GM12892 (cell line): ENCODE measurements at places on chromosomes 6 and 20.

DNA sequence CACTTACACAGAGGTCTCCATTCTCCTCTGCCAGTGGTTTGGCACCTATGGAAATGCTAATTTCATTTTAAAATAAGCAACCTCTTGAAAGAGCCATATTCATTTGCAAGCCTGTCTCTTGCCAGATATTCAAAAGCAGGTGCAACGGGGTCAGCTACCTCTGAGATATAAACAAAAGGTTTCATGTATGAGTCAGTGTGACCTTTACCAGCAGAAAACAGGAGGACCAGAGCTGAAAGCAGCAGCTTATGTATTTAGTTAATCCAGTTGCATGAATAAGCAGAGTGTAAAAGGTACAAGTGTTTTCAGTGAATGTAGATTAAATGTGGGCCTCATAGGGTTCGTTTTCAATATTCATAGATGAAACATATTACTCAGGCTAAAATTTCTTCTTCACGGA, 56.0 kb downstream of the TENT5A start:
- no peak for DNase-seq

GRCh38 chr6:1665214-1665613, 55.5 kb downstream of the FOXC1 start:
- DNase-seq, result no peak

DNA sequence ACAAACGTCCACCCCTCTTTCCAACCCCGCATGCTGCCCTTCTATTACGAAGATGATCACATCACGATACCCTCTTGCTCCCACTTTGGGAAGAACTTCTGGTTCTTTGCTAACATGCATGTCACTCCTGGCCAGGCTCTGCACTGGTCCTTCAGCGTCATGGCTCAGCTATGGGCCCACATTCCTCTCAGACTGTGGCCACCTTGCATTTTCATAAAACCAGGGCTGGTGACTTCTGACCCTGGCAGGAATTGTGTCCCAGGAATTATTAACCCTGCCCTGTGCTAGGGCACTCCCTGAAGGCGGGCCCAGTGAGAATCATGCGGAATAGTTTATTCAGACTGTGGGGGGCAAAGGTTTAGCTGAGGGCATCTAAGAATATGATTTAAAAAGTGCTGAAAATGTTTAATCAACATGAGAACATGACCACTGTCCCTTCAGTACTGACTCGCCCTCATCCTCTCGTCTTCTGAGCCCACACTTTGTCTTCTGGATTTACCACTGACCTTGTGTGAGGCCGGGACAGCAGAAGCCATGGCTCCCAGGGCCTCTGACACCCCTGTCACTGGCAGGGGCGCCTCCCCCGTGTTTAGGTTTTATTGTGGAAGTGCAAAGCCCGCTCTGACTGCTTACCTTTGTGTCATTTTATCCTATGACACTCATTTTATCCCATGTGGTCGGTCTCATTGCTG, 38.1 kb upstream of the THBS2 start:
- no peak for DNase-seq

DNA sequence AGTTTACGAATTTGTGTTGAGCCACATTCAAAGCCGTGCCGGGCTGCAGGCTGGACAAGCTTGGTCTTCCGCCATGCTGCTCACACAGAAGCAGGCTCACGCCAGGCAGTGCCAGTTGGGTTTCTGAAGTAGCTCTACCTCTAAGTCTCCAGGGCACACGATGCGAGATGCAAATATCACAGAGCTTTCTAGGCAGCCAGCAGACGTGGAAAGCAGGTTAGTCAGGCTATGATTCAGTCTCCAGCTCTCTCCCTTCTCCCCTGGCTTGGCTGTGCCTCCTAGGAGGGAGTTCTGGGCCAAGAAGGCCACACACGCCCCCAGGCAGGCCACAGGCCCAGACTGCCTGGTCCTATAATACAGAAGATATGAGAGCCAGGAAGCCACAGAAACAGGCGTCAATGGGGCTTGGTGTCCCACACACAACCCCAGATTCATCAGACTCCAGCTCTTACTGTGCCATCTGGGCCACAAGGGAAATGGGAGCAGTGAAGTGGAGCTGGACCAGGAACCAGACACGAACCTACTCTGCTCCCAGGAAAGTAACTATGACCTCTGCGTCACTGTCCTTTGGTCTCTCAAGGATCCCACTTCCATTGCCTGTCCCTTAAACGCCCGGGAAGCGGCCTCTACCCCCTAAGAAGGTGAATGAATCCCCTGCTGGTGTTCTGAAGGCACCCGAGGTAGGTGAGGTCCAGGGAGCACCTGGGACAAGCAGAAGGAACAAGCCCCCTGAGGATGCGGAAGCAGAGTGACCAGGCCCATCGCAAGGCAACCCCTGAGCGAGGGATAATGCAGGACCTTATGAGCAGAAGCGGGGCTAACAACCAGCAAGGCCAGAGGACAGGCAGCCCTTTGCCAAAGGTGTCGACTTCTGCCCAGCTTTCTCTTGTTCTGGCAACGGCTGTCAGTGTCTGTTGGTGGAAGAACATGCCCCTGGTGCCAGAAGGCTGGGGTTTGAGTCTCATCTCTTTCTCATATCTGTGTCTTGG, 61.2 kb downstream of the GFOD1 start:
- no peak for DNase-seq

DNA sequence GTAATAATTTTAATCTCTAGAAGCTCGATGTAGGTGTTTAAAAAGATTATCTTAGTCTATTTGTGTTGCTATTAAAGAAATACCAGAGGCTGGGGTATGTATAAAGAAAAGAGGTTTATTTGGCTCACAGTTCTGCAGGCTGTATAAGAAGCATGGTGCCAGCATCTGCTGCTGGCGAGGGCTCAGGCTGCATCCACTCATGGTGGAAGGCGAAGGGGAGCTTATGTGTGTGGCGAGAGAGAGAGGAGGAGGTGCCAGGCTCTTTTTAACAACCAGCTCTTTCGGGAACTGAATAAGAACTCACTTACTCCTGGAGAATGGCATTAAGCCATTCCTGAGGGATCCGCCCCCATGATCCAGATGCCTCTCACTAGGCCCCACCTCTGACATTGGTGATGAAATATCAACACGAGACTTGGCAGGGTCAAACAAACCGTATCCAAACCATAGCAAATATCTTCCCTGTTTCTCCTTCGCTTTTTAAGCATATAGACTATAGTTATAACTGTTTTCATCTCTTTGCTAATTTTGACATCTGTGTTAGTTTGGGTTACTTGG, 24.5 kb downstream of the CHMP4B start:
- DNase-seq, result no peak

GRCh38 chr6:154520280-154520679, 9.8 kb upstream of the CNKSR3 start:
- DNase-seq, result no peak
